Amniotic stem cell (primary cell): ENCODE measurements at places on chromosomes 11 and 22.

DNA sequence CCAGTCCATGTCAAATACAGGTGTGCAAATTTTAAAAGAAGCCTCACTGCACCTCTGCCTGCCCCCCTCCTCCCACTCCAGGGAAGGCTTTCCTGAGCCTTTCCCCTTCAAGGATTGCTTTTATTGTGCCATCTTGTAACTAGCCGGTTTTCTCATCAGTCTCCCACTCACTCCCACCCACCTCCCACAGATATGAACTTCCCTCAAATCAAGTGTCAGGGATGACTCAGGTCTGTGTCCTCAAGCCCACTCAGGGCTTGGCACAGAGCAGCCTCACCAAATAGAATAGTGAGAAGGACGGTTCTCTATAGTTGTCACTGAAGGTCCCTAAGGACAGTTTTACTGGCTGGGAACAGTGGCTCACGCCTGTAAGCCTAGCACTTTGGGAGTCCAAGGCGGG, 43.0 kb downstream of the THAP12 start:
- DNase-seq: no peak

- DNase-seq: no peak
Observed at GRCh38 chr11:59175091-59175501, 3.2 kb downstream of the DTX4 start.

GRCh38 chr22:25996669-25997068, 172.6 kb upstream of the SEZ6L start:
- no peak for DNase-seq

DNA sequence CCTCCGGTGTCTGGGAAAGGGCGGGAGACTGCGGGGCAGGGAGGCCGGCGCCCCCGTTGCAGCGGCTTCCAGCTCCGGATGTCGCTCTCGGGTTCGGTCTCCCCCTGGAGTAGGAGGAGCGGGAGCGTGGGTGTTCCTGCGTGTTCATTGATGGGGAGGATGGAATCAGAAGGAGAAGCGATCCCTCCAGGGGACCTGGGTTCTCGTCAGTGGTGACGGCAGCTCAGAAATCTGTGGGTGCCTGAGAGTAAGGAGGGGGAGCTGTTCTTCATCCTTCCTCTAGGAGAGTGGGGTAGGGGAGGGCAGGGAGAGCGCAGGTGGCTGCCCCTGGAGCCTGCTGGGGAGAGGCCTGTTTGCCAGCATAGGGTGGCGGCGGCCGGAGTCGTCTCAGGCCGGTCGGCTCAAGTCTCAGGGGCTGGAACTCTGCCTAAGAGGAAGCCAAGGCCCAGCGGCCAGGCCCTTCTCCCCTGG, 1.1 kb downstream of the UBASH3B start:
- DNase-seq: no peak

DNA sequence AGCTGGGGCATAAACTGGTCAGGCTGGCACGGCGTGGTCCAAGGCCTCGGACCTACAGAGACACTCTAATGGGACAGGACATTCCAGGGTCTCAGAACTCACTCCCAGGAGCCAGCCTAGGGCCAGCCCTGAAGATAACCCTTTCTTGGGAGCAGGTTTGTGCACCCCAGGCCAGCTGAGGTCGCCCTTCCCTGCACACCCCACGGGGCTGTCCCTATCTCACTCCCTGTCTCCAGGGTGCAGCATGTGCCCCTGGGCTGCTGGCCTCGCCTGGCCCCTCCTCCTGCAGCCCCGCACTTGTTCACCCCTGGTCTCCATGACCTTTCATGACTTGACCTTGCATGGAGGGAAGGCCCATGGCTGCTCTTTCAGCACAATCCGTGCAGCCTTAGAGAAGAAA, 1321.8 kb downstream of the BRD1 start:
- DNase-seq: no peak

DNA sequence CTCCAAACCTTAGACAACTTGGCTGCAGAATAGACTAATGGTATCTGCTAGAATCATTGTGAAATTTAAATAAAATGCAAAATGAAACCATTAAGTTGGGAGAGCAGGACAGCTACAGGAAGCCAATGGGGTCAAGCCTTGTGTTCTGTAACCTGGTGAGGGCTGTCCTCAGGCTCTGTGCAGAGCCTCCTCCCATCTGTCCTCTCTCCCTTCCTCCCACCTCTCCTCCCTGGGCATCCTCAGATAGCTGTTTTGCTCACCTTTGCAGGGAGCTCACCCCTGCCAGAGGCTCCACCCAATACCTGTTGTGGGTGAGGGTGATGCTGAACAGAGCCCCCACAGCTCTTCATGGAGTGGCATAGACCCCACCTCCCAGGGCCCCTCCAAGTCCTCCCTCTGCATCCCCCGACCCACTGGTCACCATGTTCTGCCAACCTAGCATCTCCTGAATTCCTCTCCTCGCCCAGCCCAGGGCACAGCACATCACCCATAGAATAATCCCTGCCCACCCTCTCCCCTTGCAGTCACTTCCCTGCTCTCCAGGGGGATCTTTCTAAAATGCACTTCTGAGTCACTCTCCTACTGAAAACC, 100.3 kb downstream of the PDE2A start:
- DNase-seq: no peak

GRCh38 chr11:32510039-32510438, 73.6 kb upstream of the EIF3M start:
- DNase-seq: no peak

DNA sequence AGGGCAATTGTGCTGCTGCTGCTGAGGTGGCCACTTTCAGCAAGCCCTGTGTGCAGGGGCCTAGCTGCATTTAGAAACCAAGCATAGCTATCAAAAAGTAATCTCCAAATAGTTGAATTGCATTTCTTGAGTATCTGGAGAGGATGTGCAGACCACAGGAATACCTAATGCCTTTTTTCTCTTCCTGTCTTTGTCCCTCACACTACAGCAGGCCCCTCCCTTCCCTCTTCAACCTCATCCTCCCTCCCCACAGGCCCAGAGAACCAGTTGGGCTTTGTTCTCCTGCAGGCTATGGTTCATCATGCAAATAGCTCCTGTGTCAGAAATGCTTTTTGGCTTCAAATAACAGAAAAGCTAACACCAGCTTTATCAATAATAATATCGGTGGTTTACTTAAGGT, 47.7 kb downstream of the DKK3 start:
- no peak for DNase-seq

DNA sequence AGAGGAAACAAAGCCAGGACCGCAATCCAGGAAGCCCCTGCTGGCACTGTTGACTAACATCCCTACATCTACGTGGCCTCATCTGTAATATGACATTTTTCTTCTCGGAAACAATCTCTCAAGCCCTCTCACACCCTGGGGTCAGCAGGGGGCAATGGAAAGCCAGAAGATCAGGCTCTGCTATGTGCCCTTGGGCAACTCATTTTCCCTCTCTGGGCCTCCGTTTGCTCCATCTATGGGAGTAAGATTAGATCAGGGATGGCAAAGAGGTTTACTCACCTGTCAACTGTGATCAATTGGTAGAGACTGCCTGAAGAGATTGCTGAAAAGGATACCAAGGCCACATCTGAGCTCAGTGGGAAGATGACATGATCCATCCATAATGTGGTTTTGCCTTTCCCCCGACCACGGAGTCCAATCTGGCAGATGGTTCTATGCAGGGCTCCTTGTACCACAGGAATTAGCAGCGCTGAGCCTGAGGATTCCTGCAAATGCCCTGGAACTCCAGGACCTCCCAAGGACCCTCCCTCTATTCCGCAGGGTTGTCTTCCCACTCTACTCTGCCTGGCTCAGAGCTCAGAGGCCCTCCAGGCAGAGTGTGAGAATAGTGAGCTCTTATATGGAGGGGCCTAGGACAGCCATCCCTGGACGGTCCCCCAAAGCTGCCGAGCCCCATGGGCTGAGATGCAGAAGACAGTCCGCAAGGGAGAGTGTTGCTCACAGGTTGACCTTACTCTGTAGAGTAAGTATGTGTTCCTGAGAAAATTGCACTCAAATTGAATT, 66.1 kb downstream of the CHST1 start:
- no peak for DNase-seq

DNA sequence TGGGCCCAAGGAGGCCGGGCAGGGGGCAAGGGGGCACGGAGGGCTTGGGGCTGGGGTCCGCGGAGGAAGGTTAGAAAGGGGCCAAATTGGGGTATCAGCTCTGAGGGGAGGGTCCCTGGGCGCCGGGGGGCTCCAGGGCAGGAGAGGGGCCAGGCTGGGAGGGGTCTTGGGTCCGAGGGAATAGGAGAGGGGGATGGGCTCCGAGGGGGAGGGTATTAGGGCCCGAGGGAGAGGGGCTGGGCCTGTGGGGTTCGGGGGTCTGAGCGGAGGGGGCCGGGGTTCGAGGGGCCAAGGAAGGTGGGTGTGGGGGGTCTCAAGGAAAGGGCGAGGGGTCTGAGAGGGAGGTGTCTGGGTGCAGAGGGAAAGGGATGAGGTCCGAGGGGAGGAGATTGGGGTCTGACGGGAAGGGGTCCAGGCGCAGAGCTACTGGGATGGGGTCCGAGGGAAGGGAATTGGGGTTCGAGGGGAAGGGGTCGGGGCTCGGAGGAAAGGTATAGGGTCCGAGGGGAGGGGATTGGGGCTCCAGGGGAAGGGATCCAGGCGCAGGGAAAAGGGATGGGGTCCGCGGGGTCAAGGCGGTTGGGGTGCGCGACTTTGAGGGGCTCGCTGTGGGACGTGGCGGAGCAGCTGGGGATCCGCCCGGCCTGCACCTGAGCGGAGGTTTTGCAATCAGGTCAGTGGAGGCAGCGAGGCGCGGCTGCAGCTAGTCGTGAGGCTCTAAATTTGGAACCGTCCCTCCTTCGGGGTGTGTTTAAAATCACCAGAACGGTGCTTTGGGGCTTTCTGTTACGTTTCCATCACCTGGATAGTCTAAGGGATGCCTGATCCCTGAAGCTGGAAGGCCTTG, 728 bp downstream of the CTTN start:
- DNase-seq: no peak

- no peak for DNase-seq
Observed at GRCh38 chr11:122733318-122733717, 77.8 kb downstream of the UBASH3B start.

GRCh38 chr11:117639601-117640000, 157.4 kb downstream of the DSCAML1 start:
- no peak for DNase-seq

DNA sequence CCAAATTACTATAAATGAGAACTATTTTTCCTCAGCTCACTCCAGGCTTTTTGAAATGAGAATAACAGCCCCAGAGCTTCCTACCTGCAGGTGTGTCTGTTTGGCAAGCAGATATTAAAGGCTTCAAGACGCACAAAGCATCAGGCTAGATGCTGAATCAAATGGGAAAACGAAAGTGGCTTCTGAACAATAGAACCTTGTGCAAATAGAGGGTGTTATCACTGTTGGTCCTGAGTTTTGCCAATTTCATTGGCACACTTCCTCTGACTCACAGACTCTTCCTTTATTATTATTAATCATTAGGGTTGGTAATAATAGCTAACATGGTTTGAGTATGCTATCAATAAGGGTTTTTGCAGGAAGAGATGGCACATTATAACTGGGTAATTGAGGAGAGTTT, 13.4 kb downstream of the SYT13 start:
- no peak for DNase-seq

GRCh38 chr11:62142921-62143320, 19.1 kb downstream of the INCENP start:
- no peak for DNase-seq

DNA sequence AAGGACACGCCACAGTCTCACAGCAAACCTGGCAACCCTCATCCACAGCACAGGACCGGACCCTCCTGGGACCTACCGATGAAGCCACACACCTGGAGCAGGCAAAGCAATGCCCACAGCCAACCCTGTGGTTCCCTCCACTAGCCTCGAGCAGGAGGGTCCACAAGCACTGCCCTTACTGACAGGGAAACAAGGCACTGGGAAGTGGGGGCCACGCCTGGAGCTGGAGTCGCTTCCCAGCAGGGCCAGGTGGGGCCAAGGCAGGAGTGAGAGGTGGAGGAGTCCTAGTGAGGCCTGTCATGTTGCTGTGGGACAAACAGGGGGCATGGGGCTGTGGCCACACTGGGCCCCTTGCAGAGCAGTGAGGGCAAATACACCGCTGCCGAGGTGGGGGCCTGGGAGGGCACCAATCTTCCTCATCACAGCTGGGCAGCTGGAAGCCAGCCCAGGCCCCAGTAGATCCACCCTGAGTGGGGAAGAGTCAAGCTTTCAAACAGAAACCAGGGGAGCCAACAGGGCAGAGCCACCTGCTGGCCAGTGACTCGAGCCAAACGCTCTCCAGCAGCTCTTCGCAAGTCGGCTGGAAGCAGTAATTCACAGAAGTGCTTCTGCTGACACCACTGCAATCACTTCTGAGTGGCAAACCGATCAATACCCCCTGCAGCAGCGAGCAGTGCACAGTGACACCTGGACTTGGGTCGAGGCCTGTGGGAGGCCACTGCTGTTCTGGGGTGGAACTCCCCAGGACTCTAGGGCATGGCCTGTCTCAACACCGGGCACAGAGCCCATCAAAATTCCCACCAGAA, 13.7 kb downstream of the SULT4A1 start:
- no peak for DNase-seq

GRCh38 chr22:36379593-36380361, 8.0 kb downstream of the MYH9 start:
- DNase-seq: no peak

DNA sequence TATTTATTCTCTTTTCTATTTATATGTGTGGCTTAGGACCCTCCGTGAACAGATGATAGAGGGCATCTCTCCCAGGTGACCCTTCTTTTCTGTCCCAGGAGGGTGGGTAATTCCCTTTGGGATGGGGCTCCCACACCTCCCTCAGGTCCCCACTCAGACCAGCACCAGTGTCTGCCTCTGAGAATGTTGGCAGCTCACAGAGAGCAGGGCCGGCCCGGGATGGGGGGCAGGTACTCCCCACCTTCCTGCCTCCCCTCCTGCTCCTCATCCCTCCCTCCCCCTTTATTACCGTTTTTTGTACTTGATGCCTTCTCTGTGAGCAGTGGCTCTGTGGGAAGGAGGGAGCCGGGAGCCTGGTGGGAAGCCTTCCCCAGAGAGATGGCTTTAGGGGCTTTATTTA, 4.8 kb upstream of the HINFP start:
- DNase-seq: no peak

GRCh38 chr11:116691771-116692177, 81.0 kb downstream of the BUD13 start:
- DNase-seq: peak; percentile 5

- no peak for DNase-seq
Observed at GRCh38 chr22:35315855-35316745, 16.4 kb downstream of the TOM1 start.

- DNase-seq: peak; percentile 34
Observed at GRCh38 chr11:45847911-45848316, 639 bp downstream of the CRY2 start.
